ENCODE measurements at places on chromosomes 12 and 14.

DNA sequence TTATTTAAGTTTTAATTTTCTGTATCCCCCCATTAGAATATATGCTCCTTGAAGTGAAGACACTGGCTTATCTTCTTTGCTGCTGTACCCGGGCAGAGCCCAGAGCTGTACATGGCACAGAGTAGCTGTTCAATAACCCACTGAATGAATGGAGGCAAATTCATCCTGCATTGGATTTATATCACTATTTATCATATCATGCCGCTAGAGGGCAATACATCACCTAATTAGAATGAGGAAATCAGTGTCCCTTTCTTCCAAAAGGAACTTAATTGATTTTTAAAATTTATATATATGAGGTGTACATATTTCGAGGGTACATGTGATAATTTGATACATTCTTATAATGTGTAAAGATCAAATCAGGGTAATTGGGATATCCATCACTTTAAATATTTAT is 89.2 kb upstream of the TMEM260 start:
- no peak for DNase-seq

GRCh38 chr12:110249105-110249504 is 31.9 kb upstream of the ATP2A2 start:
- no peak for DNase-seq

- DNase-seq = no peak
Measured at GRCh38 chr12:58171914-58172313, 230.5 kb downstream of the ATP23 start.

DNA sequence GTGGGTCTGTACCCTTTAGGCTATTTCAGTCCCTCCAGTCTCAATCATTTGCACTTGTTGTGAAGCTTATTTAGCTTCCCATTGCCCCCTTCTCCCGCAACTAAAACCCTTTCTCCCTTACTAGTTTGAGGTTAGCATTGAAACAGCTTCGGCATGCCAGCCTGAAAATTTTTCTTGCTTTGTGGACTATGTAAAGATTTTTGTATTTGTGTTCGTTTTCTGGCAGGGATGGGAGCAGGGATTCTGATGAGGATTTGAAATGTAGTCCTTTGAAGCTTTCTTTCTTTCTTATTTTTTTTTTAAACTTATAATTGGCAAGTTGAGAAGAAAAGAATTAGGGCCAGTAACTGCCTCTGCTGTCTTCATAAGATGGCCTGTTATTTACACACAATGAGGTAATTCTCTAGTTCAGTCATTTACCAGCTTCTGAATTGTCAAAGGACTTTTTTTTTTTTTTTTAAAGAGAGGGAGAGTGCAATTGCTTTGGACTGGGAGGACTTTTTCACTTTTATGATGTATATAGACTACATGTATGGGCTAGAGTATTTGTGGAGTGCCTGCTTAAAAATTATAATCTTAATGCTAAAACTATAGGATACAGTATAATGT is 29.0 kb downstream of the PALS1 start:
- no peak for DNase-seq

GRCh38 chr12:46266382-46266791 is 2.5 kb downstream of the SLC38A1 start:
- peak; percentile 37 for DNase-seq

DNA sequence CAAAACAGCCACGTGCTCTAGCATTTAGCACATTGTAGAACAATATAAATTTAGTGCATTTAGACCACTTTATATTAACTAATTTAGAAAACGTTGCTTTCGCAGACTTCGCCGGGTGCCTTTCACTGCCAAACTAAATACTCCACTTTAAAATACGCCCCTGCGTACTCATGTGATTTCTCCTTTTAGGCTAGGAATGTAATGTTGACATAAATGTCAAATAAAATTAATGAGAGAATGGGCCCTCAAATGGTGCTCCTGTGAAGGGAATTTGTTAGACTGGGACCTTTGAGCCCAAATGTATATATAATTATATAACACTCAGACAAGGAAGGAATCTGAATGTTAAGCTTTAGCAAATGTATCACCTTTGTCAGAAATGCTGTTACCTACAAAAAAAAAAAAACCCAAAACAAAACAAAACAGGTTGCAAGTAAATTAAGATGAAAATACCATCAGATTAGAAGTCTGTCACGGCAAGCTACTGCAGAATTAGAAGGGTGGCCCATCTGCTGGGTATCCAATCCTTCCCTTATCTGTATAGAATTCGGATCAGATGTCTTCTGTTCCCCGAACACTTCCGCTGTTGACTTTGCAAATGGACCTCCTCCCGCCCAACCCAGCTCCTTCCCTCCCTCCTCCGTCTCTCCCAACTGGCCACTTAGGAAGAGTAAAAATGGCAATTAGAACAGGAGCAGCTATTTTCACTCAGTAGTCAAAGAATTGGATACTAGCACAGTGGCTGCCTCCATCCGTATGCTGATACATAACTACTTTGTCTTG is 159.3 kb upstream of the FOXN3 start:
- no peak for DNase-seq

- DNase-seq = no peak
Measured at GRCh38 chr14:23615856-23616255, 20.3 kb upstream of the DHRS2 start.

DNA sequence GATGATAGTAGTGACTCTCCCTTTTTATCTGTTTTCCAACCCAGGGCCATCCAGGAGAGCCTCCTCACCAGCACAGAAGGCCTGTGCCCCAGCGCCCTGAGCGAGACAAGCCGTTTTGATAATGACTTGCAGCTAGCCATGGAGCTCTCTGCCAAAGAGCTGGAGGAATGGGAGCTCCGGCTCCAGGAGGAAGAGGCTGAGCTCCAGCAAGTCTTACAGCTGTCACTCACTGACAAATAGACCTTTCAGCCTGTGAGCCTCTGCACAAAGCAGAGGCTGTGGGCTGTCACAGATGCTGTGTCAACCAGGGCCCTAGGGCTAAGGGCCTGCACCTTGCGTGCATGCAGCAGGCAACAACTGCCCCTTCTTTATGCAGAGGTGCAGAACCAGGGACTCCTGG is 11.0 kb downstream of the C12orf76 start:
- no peak for DNase-seq

Data from activated gamma-delta T cell treated with Interleukin-2 at 50 U/mL for 16 hours (primary cell).